ENCODE measurements at places on chromosomes 12 and 14.
A peak's percentile ranks its signal among the peaks of the same experiment; 100 is the strongest.

- DNase-seq, result peak; percentile 83
Measured at GRCh38 chr14:90514015-90514398, 117.2 kb downstream of the CALM1 start.

GRCh38 chr14:103558071-103558882 is 4.2 kb downstream of the BAG5 start:
- no peak for DNase-seq

- peak; percentile 10 for DNase-seq
Measured at GRCh38 chr14:89899917-89900663, 54.4 kb downstream of the EFCAB11 start.

DNA sequence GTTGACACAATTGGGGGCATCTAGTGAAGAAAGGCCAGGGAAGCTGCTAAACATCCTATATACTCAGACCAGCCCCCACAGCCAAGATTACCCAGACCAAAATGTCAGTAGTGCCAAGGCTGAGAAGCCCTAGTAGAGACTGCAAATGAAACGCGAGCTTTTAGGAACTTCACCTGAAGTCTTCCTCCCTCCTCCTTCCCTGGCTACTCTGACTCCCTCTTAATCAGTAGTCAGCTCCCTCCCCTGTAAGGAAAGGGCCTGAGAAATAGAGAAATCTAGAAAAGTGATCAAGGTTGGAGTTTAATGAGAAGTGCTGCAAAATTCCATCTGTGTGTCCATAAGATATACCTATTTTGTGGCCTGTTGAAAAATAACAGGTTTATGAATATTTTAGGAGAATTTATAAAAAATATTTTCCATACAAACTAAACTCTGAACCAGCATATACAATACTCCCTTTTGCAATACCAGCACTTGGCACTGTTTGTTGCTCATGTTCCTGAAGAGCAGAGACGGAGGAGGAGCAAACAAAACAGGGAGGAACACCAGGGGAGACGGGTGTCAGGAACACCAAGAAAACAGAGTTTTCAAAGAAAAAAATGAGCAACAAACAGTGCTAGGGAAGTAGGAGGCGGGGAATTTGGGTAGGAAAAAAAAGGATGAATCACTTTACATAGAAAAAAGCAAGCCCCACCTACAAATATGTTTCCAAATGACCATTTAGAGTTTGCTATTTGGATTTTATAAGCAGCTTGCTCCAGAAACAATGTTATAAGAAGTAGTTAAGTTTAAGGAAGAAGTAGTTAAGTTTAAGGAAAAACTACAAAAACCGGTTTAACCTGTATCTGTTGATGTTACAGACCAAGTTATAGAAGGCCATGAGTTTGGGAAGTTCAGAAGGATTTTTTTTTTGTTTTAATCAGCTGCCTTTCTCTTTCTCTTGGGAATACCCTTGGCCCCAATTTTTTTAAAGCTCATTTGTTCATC is 282.1 kb upstream of the GRIP1 start:
- DNase-seq, result no peak

- DNase-seq, result no peak
Measured at GRCh38 chr12:131468206-131468605, 242.7 kb upstream of the SFSWAP start.

DNA sequence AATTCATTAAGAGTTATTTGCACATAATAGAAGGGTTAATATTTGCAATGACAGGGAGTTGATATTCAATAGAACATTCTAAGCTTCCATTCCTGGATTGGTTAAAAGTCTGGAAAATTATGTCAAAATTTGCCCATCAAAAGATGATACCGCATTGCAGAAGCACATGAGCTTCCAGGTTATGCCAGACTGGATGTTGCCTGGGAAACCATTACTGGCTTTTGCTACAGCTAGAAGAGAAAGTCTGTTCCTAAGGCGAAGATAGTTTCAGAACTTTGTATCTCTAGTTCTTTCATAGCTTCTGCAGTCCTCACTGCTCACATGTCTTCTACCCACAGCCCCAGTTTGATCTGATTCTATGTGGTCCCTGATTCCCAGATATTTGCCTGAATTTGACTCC is 122.4 kb upstream of the AMIGO2 start:
- no peak for DNase-seq
